ENCODE measurements at places on chromosomes 1 and 21. TPM values are rescaled to one million over a fixed set of nuclear protein-coding genes. Genes with fewer than 3 reads are reported as not detected.

Gene COL16A1
- 10.8 TPM for total RNA-seq

Gene SLFNL1
- total RNA-seq, result 0.41 TPM

Gene HSD3B2
- not detected for total RNA-seq

Gene HSD3B1
- total RNA-seq, result not detected

Gene CHODL
- total RNA-seq, result 1.3 TPM

Gene ALX3
- not detected for total RNA-seq

Gene OR2T2
- total RNA-seq, result not detected

DNA sequence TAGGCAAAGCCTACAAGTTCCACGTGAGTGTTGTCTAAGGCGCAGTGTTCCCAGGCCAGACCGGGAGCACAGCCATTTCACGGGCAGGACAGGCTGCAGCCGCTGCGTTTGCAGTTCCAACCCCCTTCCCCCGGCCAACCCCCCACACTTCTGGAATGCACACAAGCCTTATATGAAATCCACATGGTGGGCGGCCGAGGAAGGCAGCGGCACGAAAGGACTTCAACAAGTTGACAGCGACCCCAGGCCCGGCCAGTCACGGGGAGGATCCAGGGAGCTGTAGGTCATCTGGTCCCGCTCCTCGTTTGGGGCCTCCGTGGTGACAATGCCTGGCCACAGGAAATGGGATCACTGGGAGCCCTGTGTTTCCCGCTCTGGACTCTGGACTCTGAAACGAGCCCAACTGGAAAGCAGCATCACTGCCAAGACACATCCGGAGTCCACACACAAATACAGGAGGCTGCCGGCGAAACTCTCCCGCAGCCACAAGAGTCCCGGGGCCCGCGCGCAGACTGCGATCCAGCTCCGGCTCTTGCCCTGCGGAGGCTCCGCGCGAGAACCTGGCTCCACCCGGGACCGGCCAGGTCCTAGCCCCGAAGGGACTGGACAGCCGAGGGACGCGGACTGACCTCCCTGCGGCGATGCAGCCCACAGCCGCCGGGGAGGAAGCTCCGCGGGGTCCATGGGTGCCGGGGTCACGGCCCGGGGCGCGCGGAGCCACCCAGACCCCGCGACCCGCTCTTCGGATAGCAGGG lies 794 bp downstream of the NID1 start:
- DNase-seq, result no peak

- DNase-seq, result no peak
Measured at GRCh38 chr1:192002063-192002462, 156.2 kb upstream of the RGS18 start.

GRCh38 chr21:40143822-40144525 lies 276.7 kb downstream of the PCP4 start:
- DNase-seq, result peak; percentile 1

- no peak for DNase-seq
Measured at GRCh38 chr1:63200676-63201075, 121.7 kb upstream of the FOXD3 start.

DNA sequence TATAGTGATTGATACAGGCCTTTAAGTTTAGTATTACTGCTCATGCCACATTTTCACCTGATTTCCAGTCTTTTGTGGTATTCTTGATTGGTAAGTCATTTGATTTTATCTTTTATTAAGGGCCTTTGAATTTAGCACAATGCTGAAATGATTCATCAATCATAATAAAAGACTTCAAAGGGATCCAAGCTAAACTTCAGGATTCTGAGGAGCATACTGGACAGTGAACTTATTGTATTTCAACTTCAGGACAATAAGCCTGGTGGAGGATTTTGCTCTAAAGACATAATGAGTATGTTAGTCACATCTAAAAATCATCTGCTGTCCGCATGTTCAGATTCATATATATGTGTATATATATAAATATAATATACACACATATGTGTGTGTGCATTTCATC lies 233.3 kb downstream of the SETD4 start:
- no peak for DNase-seq

- DNase-seq, result no peak
Measured at GRCh38 chr21:35853321-35854239, 206.7 kb downstream of the SETD4 start.

- DNase-seq, result no peak
Measured at GRCh38 chr21:26409735-26410134, 163.4 kb downstream of the CYYR1 start.

DNA sequence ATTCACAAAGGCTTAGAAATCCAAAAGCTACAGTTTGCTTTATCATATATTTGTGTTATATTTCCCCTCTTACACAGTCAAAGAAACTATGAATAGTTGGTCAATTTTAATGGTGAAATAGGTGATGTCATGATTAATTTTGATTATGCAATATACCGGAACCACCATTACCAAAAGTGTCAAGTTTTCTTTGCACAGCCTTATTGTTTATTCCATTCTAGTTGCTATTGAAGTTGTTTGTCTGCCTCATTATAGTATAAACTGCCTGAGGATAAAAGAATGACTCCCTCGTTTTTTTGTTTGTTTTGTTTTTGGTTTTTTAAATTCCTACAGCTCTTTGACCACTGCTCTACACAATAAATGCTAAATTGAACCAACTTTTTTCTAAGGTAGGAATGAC lies 690.6 kb upstream of the ZP4 start:
- no peak for DNase-seq

GRCh38 chr1:155019377-155020245 lies 14.0 kb downstream of the DCST2 start:
- no peak for DNase-seq

GRCh38 chr1:154524881-154525280 lies 22.7 kb upstream of the SHE start:
- DNase-seq, result no peak

- DNase-seq, result no peak
Measured at GRCh38 chr1:24383381-24383940, 30.1 kb downstream of the STPG1 start.

- no peak for DNase-seq
Measured at GRCh38 chr1:24931468-24932231, 1.6 kb upstream of the RUNX3 start.

All from kidney epithelial cell (primary cell).